Stimulated activated CD4-positive, alpha-beta T cell treated with anti-CD3 and anti-CD28 coated beads, Interleukin-12 subunit alpha, Interleukin-12 subunit beta, amount 100 ng/mL, for 24 hours (primary cell): ENCODE measurements at places on chromosomes 16 and 17.

- no peak for DNase-seq
These were observed 556.9 kb upstream of the RBFOX1 start for GRCh38 chr16:6775712-6776111.

GRCh38 chr17:67682196-67682595 lies 35.5 kb upstream of the NOL11 start:
- no peak for DNase-seq

- no peak for DNase-seq
These were observed 33.9 kb downstream of the COX4I1 start for GRCh38 chr16:85833219-85833920.

GRCh38 chr16:84864326-84864955 lies 44.7 kb downstream of the CRISPLD2 start:
- no peak for DNase-seq

DNA sequence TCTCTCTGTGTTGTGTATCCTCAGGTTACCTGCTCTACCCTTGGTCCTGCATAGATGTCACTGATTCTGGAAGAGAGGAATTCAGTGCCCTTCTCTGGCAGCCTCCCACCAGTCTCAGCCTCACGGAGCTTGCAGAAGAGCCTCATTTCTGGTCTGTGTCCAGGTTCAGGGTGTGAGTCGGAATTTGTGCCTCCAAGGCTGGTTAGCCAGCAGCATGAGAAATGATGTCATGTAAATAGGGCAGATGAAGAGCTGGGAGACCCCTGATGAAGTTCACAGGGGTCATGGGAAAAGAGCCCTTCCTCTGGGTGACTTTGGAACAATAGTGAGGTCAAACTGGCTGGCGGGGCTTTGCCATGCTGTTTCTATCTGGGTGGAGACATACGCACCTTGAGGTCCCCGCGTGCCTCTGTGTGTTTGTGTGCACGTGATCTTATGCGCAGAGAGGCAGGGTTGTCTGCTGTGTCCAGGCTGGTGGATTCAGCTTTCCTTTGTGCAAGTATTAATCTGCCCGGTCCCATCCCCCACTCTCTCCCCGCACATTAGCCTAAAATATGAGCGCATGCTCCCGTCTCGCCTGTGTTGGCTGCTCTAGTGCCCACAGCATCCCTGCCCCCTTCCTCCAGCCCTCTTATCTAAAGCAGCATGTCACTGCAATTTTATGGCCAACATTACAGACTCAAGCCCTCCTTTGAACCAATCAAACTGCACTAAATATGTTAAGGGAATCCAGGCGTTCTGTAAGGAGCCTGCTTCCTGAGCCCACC lies 256.3 kb upstream of the ZFHX3 start:
- DNase-seq, result no peak

GRCh38 chr16:89040861-89041570 lies 52.6 kb upstream of the ACSF3 start:
- no peak for DNase-seq

DNA sequence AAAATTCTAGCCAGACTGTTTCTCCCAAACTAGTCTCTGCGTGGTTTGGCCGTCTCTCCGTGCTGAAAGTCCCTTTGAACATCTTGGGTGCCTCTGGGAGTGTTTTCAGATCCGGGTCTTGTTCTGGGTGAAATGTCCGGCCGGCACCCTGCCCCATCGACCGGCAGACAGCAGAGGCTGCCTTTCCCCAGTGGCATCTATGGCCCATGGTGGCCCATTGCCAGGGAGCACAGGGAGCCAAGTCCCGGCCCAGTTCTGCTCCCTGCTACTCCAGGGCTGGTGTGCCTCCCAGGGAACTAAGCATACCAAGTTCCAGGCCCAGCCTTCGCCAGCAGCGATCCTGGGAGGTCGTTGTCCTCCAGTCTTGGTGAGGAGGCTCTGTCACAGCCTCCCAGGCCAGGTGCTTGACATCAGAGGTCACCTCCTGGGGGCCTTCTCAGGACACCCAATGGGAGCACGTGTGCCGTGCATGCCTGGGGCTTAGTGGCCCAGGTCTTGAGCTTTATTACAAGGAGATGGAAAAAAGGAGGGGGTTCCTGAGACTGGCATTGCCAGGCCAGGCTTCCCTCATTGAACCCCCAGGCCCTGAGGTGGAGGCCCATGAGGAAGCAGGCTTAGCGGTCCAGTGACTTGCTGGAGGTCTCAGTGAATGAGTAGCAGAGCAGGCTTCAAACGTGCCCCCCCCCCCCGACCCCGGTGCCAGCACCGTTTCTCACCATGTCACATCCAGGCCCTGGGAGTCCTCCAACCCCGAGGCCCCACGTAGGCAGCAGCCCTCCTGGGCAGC lies 54.0 kb downstream of the PGS1 start:
- no peak for DNase-seq

- DNase-seq, result no peak
These were observed 78.0 kb upstream of the CBX4 start for GRCh38 chr17:79916991-79917901.

DNA sequence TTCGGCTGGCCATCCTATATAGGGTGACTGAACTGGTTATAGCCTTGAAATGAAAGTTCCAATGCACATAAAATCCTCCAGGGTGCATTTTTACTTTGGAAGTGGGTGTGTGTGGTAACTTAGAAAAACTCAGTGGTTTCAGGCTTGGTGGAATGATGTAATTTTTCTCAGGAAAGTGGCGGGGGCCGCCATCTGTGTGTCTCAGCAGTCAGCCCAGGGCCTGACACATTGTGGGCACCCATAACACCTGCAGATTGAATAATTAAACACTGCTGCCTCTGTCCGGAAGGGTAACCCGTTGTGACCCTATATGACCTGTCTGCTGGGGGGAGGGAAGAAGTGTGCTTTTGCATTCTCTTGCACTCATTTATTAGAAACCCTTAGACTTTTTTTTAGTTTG lies 2.2 kb upstream of the PDP2 start:
- peak; percentile 28 for DNase-seq

GRCh38 chr17:77479372-77480198 lies 338.8 kb downstream of the SEC14L1 start:
- DNase-seq, result no peak

DNA sequence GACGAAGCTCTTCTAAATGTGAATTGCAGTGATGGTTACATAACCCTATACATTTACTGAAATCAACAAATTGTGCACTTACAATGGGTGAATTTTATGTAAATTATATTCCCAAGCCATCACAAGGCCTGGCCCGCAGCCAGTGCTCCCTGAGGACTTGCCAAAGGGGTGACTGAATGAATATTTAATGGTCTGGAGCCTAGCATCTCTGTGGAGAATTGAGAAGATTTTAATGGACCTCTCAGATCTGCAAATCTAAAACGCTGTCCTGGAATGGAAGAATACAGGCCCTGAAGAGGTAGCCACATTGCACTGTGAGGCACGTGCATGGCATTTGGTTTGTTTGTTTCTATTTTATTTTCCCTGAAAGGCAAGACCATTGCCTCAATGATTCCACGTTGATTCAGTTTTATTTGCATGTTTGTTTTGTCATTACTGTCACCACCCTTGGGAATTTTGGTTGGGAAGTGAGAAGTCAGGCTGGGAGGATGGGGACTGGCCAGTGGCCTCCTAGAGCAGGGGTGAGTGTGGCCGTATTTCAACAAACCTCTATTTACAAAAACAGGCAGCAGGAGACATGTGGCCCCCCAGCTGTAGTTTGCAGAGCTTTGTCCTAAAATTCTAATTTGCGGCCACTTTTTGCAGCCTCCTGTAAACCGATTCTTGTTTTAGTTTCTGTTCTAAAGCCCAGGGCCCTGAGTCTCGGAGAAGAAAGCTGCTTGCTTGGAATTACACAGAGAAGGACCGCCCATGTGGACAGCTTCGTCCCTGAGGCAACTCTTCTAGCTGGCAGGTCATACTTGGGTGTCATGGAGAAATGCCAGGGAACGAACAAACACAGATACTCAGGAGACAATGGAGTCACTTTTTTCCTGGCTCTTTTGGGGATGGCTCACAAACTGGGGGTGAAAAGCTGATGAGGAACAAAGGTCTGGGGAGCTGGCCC lies 40.5 kb upstream of the GCSH start:
- no peak for DNase-seq

GRCh38 chr17:72430611-72431432 lies 310.0 kb downstream of the SOX9 start:
- no peak for DNase-seq

DNA sequence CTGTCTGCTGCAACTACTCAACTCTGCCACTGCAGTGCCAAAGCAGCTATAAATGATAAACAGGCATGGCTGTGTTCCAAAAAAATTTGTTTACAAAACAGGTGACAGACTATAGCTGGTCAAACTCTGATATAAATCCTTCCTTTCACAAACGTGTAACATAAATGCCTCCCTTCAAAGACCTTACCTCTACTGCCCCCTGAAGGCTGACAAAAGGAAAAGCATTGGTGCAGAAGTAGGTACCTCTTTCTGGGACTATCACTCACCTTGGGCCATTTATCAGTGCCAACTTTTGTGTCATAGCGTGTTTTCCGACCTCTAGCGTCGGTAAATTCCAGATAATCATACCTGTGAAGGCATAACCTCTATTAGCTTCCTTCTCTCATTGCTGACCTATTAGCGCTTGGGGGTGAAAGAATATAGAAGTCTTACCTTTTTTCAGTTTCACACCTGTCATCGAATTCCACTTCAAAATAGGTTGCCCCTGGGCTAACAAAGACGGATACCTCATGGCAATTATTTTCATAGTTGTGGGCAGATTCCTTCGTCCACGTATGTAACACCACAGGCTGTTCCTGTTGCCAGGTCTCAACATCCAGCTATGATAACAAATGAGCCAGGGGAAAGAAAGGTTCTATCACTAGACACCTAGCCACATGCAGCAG lies 67.9 kb downstream of the ZZEF1 start:
- no peak for DNase-seq

- DNase-seq, result no peak
These were observed 24.3 kb upstream of the RFFL start for GRCh38 chr17:35087731-35088355.

GRCh38 chr17:3535253-3535995 lies 22.2 kb downstream of the TRPV3 start:
- peak; percentile 30 for DNase-seq

GRCh38 chr16:84925092-84925772 lies 86.1 kb downstream of the ZDHHC7 start:
- peak; percentile 24 for DNase-seq

DNA sequence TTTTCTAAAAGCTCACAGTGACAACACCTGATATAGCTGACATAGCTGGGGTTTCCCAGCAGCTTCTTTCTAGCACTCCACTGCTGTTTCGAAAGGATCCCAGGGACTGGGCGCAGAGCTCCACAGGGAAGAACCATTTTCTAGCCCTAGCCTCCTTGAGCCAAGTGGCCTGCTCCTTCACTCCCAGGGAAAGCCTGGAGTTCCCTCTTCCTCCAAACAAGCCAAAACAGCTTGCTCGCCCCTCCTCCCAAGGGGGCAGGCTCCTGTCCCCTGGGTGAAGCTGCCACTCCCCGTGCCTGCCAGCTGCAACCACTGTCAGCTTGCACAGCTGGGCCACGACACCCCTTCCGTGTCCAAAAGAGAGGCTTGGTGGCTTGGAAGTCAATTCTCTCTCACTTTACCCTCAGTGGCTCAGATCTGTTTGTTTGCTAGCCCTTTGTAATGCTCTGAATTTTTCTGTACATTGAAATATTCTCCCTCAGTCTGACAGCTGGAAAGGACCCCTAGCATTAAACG lies 59.8 kb downstream of the CYTH1 start:
- DNase-seq, result no peak

DNA sequence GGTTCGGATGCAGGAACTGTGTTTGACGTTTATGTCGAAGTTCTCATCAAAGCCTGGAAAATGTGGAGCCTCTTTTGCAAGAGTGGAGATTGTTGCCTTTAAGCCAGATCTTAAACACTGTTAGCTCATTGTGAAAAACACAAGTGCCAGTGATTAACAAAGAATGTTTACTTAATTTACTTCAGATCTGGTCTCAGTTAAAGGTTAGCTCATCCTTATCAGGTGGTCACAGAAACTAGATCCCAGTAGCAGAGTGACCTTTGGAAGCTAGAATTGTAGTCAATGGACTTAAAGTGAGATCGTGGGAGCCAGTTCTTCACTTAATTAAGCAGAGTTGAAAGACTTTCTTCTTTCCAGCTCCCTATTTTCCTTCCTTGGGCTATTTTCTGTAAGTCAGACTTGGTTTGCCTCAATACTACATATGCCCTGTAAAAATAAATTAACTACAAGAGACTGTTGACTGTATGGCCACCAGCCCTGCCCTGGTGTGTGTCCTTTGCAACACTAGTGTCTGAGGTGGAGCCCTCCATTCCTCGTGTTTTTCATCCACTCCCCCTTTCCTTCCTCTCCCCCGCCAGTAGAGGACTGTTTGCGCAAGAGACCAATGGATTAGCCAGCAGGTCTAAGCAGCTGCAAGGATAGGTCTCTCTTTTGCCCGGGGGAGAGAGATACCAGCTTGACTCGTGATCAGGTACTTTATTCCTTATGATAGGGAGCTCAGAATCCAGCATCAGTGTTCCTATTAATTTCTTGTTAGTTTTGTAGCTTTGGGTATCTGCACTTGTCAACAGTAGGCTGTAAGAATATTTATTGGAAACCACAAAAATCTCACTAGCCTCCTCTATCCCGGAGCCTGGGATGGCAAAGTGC lies 20.2 kb downstream of the FBXO39 start:
- no peak for DNase-seq

DNA sequence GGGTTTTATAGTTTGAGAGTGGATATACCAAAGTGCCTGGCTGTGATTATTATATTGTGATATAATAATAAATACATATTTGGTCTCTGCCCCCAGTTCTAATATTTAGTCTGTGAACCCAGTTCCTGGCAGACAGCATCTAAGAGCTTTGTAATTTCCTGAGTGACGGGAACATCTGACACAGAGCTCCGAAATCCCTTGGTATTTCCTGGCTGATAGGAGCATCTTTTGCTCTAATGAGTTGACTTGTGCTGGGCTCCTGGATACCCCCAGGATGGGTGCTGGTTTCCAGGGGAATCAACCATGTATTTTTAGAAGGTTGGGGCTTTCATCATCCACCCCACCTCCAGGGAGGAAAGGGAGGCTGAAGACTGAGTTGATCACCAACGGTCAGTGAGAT lies 187.3 kb downstream of the CDH13 start:
- DNase-seq, result no peak

GRCh38 chr16:11151885-11152629 lies 103.9 kb downstream of the SOCS1 start:
- DNase-seq, result no peak

GRCh38 chr17:41360296-41360995 lies 9.2 kb downstream of the KRT33B start:
- DNase-seq, result no peak

GRCh38 chr16:4290236-4290830 lies 17.5 kb upstream of the TFAP4 start:
- DNase-seq, result no peak

DNA sequence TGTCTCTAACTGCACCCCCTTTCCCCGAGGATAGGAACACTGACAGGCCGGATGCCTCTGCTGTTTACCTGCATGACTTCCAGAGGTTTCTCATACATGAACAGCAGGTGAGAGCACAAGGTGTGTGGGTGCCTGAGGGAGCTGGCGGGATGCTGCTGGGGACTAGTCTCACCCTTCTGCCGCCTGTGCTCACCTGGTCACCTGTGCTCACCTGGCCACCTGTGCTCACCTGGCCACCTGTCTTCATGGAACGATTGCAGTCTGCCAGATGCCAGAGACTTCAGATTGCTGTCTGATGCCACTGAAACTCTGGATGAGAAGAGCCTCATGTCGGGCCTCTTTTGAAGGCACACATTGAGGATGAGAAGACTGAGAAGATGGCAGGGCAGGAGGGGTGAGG lies 104.1 kb downstream of the PLCG2 start:
- DNase-seq, result no peak

GRCh38 chr17:66769911-66770310 lies 65.0 kb upstream of the CACNG5 start:
- DNase-seq, result no peak
